ENCODE measurements at places on chromosomes 12 and 14.
A peak's percentile ranks its signal among the peaks of the same experiment; 100 is the strongest.

DNA sequence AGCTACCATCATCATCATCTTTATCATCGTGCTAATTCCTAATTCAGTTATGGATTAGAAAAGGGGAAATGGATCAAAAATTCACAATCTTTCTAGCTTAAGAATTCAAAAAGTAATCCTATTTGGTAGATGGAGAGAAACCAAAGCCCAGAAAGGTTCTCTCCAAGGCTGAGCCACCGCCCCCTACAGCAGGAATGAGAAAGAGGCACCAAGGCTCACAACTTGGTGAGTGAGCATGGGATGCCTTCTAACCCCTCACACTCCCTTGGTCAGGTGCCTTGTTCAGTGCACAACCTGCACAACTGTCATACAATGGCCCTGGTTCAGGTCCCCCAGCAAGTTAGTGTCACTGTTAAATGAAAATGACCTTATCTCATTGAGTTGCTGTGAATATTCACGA lies 171.5 kb downstream of the ANO2 start:
- no peaks in the 10 kb centered on the region for H3K36me3 ChIP-seq
- no peak overlapping the region for H3K27ac ChIP-seq
- H3K4me3 ChIP-seq: no peak overlapping the region
- DNase-seq: no peak

DNA sequence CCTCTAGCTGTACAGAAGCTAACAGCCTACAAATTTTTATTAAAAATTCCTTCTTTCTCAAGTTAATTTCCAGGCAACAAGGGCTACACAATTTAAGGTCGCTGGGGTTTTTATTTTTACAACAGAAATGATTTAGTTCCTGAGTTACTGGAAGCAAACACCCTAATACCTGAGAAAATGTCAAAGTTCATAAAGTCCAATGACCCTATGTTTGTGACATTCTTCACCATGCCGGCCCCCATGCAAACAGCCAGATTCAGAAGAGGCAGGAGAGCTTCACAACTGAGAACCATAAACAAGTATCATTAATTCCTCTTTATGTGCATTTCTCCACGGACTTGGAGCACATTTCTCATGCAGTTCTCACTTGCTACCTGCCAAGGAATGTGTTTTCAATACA lies 236.2 kb upstream of the EGLN3 start:
- no peaks in the 10 kb centered on the region for H3K36me3 ChIP-seq
- no peak for DNase-seq
- no peaks in the 10 kb centered on the region for H3K4me1 ChIP-seq
- H3K4me3 ChIP-seq: no peak overlapping the region

DNA sequence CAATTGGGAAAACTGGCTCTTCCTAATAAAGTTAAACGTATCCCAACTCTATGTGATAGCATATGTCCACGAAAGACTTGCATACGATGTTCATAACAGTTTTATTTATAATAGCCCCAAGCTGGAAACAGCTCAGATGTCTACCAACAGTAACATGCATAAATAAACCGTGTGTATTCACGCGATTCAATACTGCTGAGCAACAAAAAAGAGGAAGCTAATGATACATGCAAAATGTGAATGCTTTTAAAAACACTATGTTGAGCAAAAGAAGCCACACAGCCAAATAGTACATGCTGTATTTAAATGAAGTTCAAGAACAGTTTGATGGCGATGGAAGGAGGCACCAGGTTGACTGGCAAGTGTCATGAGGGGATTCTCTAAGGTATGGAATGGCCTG lies 55.7 kb downstream of the TRIM9 start:
- H3K4me3 ChIP-seq: no peak overlapping the region
- H3K27me3 ChIP-seq: no peaks in the 10 kb centered on the region
- H3K27ac ChIP-seq: no peak overlapping the region
- no peak for DNase-seq

DNA sequence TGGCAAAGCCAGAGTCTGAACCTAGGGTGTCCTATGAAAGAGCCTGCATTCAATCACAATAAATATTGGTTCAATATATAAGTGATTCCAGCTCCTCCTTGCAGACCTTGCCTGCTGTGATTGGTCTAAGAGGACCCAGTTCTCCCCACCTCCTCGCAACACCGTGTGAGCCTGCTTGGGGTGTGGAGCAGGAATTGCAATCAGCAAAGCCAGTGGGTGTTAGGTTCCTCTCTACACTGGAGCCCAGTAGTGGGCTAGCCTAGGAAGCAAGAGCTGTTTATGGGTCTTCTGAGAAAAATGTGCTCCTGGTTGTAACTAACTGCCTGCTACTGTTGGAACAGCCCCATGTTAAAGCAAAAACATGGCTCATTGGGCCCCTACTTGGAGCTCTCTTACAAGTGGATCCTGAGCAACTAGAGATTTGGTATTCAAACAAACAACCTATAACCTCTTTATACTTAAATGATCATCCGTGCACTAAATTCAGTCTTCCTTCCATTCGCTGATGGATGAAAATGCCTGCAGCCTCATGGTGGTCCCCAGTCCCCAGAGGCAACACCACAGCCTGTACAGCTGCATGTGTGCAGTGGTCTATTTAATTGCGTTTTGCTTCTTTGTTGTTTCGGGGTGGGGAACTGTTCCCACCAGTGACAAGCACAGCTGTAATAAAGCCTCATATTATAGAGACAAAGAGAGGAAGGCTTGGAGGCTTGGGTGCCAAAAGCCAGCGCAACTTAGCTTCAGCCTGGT lies 3.7 kb upstream of the SELPLG start:
- H3K27ac ChIP-seq: no peak overlapping the region
- no peak overlapping the region for H3K4me3 ChIP-seq
- no peaks in the 10 kb centered on the region for H3K4me1 ChIP-seq
- no peaks in the 10 kb centered on the region for H3K27me3 ChIP-seq

DNA sequence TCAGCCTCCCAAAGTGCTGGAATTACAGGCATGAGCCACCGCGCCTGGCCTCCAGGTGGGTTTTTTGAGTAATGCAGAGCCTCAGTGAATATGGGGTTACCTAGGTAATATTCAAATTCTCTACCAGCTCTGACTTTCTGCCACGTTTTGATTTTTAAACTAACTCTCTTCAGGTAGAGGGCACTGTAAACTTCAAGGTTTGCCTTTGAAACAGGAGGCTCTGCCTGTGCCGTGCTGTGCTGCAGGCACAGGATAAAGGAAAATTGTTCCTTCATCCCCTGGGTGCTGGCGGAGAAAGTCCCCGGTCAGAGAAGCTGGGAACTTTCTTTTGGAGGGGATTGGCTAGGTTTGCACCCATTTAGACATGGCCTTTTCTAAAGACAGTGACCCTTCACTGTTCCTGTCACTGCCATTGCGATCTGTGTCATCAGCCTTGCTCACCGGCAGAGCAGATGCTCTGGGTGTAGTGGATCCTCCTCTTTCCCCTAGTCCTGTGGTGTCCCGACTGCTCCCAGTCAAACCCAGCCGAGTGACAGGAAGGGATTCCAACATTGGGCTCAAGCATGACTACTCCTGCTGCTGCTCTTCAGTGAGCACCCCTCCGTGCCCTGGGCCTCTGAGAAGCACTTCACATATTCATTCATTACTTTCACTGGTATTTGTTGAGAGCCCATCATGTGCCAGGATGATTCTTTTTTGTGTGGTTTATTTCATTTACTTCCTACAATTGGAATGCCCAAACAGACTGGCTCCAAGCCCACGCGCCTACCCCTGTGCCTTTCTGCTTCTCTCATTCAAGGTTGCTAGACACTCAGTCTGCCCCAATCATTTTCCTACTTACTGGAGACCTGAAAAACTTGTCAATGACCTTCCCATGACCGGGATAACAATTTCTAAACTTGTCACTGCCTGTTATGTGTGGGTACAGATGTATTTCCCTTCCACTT lies 103.6 kb downstream of the TMEM30B start:
- peak; percentile 47 for DNase-seq
- H3K27ac ChIP-seq: peak overlapping the region; percentile 98
- no peaks in the 10 kb centered on the region for H3K36me3 ChIP-seq
- H3K4me3 ChIP-seq: peak overlapping the region; percentile 50
- peaks cover 47% of the 10 kb centered on the region for H3K4me1 ChIP-seq
- H3K27me3 ChIP-seq: no peaks in the 10 kb centered on the region

GRCh38 chr12:121064116-121064515 lies 25.1 kb upstream of the OASL start:
- 0 out of 2 replicates have a peak, but pooled peaks cover 3% of the 10 kb centered on the region for H3K4me1 ChIP-seq
- H3K27ac ChIP-seq: no peak overlapping the region
- H3K36me3 ChIP-seq: no peaks in the 10 kb centered on the region
- no peaks in the 10 kb centered on the region for H3K27me3 ChIP-seq
- DNase-seq: no peak

- H3K27me3 ChIP-seq: no peaks in the 10 kb centered on the region
- H3K4me3 ChIP-seq: peak overlapping the region; percentile 73
- peaks cover 23% of the 10 kb centered on the region for H3K4me1 ChIP-seq
These were observed 976 bp downstream of the PEX5 start for GRCh38 chr12:7190268-7191055.
